Fibroblast of skin of abdomen (primary cell): ENCODE measurements at places on chromosomes 11 and 22.

GRCh38 chr22:46953968-46954765 lies 191.7 kb downstream of the TBC1D22A start:
- no peak for DNase-seq

- DNase-seq, result no peak
Measured at GRCh38 chr11:16703795-16704194, 34.7 kb upstream of the C11orf58 start.

GRCh38 chr11:44270403-44271273 lies 39.3 kb downstream of the ALX4 start:
- peak; percentile 83 for DNase-seq

DNA sequence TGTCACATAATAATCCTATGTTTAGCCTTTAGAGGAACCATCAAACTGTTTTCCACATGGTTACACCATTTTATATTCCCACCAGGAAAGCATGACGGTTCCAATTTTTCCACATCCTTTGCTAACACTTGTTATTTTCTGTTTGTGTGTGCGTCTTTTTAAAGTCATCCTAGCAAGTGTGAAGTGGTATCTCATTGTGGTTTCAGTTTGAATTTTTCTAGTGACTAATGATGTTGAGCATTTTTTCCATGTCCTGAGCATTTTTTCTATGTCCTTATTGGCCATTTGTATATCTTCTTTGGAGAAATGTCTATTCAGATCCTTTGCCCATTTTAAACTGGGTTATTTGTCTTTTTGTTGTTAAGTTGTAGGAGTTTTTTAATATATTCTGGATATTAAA lies 53.7 kb upstream of the DEPDC7 start:
- peak; percentile 28 for DNase-seq

DNA sequence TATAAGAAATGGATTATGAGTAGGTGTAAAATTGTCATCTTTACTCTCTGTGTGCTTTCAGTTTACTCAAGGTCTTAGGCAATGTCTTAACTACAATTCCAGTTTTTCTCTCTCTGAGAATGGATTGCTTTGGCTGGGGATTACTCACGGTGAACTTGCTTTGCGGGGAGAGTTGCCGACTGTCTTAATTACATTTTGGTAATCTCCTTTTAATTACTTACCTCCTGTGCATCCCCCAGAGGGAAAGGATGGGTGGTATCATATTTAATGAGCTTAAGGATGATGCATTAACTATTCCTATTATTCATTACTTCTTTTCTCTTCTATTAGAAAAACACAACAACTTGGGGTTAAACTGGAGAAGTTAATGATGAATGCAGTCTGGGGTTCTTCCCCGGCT lies 159.4 kb downstream of the MPPED1 start:
- no peak for DNase-seq
